ENCODE measurements at places on chromosomes 5 and 9. TPM values are rescaled to one million over a fixed set of nuclear protein-coding genes. Genes with fewer than 3 reads are reported as not detected.

- DNase-seq = no peak
These were observed 25.7 kb upstream of the BARHL1 start for GRCh38 chr9:132556714-132557113.

DNA sequence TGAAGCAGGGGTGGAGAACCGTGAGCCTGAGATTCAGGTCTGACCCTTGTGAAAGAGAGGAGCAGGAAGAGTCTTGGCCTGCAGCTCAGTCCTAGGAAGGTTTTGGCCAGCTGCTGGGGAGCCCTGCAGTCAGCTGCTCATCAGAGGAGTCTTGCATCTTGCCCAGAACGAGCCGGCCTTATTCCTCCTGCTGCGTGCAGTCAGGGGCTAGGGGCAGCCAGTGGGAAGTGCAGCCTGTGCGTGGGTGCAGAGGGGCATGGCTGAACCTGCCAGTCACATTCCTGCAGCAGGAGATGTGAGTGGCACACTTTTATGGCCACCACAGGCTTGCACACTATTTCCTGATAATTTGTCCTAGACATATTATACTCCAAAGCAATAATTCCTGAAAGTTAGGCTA is 278.7 kb downstream of the NPR3 start:
- DNase-seq = no peak

GRCh38 chr5:103455796-103456195 is 106.8 kb downstream of the NUDT12 start:
- no peak for DNase-seq

CER1 gene
- not detected for total RNA-seq

- no peak for DNase-seq
These were observed 1.7 kb upstream of the TCOF1 start for GRCh38 chr5:150355791-150356190.

BARX1 gene
- not detected for total RNA-seq

GRCh38 chr5:139415221-139415861 is 11.5 kb upstream of the SPATA24 start:
- no peak for DNase-seq

GRCh38 chr5:14167211-14167845 is 24.2 kb downstream of the TRIO start:
- no peak for DNase-seq

DNA sequence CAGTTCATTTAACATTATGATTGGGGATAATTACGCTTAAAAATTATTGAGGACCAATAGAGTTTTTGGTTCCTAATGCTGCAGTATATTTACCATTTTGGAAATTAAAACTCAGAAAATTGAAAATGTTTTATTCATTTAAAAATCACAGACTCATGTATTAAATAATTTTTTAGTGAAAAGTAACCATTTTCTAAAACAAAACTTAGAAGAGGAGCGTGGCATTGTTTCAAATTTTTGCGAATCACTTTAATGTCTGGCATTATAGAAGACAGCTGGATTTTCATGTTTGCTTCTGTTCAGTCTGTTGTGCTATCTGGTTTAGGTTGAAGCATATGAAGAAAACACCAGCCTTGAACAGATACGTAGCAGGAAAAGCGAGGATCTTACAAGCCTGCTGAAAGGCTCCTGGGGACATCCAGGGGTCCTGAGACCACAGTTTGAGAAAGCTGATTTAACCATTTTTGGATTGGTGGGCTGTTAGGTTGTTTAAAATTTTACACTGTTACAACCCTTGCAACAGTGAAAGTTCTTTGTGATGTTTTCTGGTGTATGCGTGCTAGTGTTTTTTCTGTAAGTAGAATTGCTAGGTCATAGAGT is 1.6 kb downstream of the ZFYVE16 start:
- DNase-seq = no peak

GRCh38 chr9:99130069-99130468 is 25.2 kb downstream of the TGFBR1 start:
- no peak for DNase-seq

GRCh38 chr9:9920425-9921060 is 692.3 kb downstream of the PTPRD start:
- no peak for DNase-seq

GRCh38 chr9:14030375-14031059 is 283.4 kb downstream of the NFIB start:
- DNase-seq = no peak

SIT1 gene
- total RNA-seq = 0.56 TPM
